ENCODE measurements at places on chromosomes 11 and 22.

GRCh38 chr11:59776210-59777066, 21.3 kb downstream of the STX3 start:
- DNase-seq: no peak

DNA sequence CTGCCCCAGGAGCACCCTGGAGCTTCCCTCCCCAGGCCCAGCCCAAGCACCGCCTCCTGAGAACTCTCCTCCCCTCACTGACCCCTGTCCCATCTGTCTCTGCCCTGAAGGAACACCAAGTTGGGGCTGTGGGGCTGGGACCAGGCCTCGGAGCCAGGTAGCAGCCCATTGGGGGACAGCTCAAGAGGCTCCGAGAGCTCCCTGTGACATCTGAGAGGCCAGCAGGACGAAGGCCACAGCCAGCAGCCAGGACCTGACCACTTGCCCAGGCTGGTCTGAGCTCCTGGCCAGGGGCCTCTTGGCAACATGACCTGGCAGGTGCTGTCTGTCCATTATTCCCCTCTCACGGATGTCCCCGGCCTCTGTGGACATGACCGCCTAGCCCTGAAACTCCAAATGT, 33.7 kb downstream of the IGF2 start:
- DNase-seq: no peak

- no peak for DNase-seq
Measured at GRCh38 chr11:84014539-84014938, 728.4 kb upstream of the CCDC90B start.

- DNase-seq: no peak
Measured at GRCh38 chr11:24934733-24935439, 438.0 kb downstream of the LUZP2 start.

- no peak for DNase-seq
Measured at GRCh38 chr11:11403763-11404725, 51.0 kb upstream of the CSNK2A3 start.

- no peak for DNase-seq
Measured at GRCh38 chr11:126864934-126865333, 135.6 kb downstream of the KIRREL3 start.

DNA sequence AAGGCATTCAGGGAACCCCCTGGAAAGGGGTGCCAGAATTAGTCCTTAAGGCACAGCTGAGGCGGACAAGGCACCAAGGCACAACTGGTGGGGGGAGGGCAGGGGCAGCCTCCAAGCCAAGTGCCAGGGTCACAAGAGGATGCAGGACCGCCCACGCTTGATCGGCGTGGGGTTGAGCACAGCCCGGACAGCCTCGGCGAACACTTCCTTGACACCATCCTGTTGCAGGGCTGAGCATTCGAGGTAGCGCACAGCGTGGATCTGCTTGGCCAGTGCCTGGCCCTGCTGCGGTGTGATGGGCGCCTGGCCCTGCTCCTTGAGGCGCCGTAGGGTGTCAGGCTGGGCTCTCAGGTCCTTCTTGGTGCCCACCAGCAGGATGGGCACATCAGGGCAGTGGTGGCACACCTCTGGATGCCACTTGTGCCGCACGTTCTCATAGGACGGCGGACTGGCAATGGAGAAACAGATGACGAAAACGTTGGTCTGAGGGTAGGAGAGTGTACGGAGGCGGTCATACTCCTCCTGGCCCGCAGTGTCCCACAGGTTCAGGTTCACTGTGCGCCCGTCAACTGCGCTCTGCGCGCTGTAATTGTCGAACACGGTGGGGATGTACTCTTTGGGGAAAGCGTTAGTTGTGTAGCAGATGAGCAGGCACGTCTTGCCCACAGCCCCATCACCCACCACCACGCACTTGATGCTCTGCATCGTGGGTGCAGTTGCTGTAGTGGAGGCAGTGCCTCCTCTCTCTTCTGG, 13.1 kb downstream of the RHOG start:
- no peak for DNase-seq

GRCh38 chr11:11390068-11390771, 37.2 kb upstream of the CSNK2A3 start:
- no peak for DNase-seq

GRCh38 chr11:18641677-18642076, 7.5 kb upstream of the SPTY2D1 start:
- no peak for DNase-seq

GRCh38 chr11:82733444-82734119, at the start of gene FAM181B:
FAM181B (minus strand) TSS chr11:82733864; CDS start chr11:82733729, 135 bp downstream.
- peak; percentile 22 for DNase-seq

DNA sequence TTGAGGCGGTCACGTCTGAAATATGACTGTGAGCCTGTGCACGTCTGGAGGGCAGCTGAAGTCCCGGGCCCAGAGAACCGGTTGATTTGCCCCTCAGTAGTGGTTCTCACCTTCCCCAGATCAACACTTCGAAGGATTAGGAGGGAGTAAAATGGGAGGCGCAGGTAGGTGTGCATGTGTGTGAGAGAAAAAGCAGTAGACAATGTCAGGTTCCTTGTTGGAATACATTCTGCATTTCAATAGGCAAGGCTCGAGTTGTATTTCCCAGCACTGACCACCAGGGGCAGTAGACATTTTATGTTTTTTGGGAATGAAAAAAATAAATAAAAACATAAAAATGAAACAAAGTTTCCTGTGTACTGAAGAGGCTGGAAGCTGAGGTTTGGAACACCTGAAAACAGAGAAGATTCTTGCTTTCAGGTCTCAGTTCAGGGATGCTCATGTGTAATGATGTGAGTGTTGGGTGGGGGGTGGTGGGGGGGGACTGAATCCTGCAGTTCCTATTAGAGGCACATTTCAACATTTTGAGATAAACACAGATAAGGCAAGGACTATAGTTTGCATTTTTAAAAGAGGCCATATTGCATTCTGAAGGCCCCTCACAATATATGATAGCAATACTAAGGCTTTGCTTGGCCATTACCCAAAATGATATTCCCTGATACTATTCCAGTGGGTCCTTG, 333.9 kb downstream of the CADM1 start:
- DNase-seq: no peak

GRCh38 chr11:4464216-4465159, 15.4 kb downstream of the OR52K2 start:
- DNase-seq: no peak

DNA sequence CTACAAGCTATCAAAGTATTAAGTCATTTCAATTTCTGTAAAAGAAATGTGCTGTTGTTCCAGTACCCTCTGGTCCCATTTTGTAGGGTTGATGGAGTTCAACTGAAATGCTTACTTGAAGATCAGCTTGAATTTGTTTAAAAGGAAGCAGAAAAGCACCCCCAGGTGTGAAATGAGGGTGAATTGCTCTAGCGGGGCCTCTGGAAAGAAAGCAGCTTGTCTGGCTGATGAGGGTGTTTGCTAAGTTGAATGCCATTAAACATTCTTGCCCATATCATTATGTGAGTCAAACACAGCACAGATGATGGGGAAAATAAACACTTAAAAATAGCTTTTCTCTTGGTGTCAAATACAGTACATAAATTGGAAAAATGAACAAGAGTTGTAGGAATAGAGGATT, 280.3 kb downstream of the RAB38 start:
- no peak for DNase-seq

DNA sequence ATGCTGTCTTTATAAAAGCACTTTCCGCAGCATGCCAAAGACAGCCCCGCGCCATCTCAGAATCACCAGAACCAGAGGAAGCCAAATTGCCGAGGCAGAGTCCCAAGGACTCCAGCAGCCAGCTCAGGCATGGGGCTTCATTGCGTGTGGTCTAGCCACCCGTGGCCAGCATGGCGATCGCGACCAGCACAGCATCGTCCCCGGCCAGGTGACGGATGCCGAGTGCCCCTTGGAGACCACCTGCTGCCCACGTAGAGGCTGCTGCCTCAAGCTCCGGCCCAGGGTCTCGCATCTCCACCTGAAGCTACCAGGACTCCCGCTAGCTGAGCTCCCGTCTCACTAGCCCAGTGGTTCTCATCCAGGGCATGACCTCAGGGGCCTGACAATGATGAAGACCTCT, 92.7 kb downstream of the TRMU start:
- DNase-seq: no peak

DNA sequence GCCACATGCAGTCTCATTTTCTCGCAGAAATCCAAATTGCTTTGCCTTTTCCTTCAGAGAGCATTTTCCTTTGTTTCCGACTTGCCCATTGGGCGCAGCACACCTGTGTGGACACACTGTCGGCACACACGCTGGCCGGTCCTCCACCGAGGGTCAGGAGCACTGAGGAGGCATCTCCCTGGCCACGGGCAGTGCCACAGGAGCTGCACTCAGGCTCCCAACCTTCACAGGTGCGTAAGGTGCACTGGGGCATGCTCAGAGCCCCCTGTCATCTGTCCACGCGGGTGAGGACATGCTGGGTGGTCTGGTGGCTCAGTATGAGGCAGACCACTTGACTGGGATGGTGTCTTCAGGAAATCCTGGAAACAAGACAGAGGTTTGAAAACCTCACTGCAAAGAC, 779.1 kb downstream of the BRD1 start:
- DNase-seq: no peak

DNA sequence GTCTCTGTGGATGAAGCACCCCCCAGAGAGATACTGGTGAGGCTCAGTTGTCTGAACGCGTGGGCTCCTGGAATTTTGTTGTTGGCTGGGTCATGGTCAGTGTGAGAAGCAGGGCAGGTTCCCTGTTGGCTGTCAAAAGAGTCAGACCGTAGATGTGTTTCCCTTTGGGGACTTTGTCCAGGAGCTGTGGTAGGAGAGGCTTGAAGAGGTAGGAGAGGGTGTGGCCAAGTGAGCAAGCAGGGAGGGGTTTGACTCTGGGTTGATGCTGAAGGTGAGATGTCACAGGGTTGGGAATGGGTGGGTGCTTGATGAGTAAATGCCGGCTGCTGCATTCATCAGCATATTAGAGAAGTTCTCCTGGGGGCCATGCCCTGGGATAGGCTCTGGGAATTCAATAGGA, 803.2 kb downstream of the TBC1D22A start:
- DNase-seq: no peak

DNA sequence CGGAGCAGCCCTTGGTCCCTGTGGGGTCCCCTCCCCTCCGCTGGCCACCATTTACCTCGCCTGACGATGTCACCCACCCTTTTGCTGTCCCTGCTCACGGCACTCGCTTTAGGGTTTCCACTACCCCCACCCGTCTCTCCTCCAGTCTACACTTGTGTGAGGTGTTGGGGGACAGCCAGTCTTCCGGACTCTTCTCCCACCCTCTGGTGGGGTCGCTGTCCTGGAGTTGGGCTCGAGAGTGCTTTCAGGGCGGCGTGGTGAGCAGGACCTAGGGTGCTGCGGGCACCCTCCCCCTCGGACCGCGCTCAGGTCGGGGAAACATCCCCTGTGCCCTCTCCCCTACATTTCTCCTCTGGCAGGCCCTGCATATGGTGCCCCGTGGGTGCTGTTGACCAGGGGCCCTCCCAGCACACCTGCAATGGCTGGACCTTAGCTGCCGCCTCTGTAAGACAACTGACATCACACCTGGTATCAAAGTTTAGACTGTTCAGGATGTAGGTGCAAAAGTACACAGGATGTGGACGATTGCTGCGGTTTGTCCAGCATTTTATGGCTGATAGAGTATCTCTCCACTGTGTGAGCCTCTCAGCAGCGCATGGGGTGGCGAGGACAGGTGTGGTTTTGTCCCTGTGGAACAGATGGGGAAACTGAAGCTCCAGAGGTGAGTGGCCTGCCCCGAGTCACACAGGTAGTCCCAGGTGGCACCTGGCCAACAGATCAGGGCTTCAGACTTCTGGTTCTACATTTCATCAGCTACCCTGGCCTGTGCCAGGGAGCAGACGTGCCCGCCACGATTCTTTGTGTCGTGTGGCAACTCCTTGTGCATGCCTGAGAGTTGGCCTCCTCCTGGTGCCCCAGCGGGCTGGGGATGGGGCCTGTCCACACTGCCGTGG, 1.2 kb downstream of the GRK2 start:
- no peak for DNase-seq

DNA sequence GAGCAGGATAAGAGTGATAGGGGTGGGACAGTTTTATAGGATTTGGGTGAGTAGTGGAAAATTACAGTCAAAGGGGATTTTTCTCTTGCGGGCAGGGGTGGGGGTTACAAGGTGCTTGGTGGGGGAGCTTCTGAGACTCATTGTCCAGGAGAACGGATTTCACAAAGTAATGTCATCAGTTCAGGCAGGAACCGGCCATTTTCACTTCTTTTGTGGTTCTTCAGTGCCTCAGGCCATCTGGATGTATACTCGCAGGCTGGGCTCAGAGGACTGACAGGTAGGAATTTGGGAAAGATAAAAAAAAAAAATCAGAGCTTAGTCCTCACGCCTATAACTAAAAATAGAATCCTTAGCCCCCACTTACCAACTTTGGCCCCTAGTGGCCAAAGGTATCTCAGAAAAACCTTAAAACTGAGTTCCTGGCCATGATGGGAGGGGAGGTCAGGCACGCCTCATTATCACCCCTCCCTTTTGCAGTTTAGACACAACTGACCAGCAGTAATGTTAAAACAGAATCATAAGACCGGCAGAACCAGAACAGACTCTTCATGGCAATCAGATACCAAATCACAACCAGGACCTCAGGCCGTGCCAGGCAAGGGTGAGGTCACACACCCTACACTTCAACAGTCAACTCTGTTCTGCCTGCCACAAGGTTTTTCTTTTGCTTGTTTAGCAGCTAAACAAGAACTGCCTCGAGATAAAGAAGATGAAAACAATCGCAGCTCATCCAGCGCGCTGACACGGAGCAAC, 8.9 kb upstream of the APOBEC3G start:
- no peak for DNase-seq

DNA sequence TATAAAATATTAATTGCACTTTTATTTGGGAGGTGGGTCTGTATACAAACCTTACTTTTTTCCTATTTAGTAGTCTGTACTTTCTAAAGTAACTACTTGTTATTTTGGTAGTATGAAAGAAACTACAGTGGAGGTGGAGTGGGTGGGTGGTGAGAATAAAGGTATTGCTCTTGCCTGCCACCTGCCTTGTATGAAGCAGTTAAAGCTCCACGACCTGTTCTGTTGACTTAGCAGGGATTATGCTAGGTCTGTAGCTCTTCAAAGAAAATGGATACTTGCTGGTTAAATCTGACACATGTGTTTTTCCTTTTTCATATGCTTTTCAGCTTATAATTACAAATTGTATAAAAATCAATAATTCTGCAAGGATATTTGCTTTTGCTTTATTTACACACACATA, 111.9 kb downstream of the EHF start:
- DNase-seq: no peak

DNA sequence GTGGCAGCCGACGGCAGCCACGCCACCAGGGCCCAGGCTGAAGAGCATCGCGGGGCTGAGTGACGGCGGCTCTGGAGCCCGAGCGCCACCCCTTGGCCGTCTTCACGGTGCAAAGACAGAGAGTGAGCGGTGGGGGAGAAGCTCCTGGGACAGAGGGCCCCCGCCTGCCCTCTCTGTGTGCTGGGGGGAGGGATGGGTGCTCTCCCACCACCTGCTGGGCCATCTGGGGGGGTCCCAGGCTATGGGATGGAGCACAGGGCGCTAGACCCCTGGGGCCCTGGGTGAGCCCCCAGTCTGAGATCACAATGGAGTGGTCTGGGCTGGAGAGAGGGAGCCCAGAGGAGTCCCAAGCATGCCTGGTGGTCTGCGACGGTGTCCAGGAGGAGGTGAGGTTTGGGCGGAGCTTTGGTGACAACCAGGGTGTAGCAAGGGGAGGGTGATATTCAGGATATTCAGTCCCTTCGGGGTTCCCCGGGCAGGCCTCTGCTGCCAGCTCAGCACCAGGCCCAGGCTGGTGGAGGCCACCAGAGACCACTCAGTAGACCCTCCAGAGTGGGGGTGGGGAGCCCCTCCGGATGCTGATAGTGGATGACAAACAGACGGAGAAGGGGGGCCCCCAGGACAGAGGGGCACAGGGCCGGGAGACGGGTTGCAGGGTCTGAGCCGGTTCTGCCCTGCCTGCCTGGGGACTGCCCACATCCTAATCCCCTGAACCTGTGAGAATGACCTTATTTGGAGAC, 78.1 kb upstream of the PRR5 start:
- DNase-seq: no peak

All from activated naive CD4-positive, alpha-beta T cell (primary cell).